ENCODE measurements at places on chromosomes 2 and 18.
A peak's percentile ranks its signal among the peaks of the same experiment; 100 is the strongest.

- DNase-seq = no peak
Observed at GRCh38 chr2:4745056-4745991, 946.9 kb upstream of the SOX11 start.

DNA sequence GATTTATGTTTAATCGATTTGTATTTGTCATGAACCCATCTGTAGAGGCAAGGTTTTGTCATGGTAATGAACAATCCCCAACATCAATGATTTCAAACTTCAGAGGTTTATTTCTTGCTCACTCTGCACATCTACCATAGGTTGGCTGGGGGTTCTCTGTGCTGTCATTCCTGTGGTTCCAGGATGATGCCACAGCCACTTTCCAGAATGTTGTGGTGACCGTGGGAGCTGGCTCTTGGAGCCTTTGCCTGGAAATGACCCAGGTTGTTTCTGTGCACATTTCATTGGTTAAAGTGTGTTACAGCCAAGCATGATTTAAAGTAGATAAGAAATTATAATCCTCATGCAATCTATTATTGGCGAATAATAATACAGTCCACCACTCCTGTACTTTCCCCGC is 28.2 kb upstream of the EPAS1 start:
- peak; percentile 15 for DNase-seq

- DNase-seq = no peak
Observed at GRCh38 chr18:26228562-26229260, 2.5 kb downstream of the TAF4B start.

- DNase-seq = no peak
Observed at GRCh38 chr2:32905270-32905669, 41.5 kb upstream of the LTBP1 start.

- no peak for DNase-seq
Observed at GRCh38 chr18:75230163-75231052, 19.8 kb downstream of the TSHZ1 start.

DNA sequence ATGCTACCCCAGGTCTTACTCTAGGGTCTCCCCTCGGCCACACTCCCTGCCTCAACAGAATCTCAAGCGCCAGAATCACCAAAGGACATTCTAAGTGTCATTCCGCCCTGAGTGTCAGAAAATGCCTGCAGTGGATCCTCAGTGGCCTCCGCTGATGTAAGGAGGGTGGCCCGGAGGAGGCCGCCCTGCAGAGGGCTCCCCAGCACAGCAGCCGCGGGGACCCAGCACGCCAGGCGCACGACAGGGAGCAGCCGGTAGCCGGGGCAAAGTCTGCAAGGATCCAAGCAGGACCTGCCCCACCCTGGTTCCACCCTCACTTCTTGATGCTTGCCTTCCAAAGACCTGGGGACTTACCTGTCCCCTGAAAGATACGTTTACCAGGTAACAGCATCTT is 54.2 kb upstream of the ID2 start:
- DNase-seq = no peak

GRCh38 chr18:51767293-51767692 is 569.8 kb upstream of the MEX3C start:
- DNase-seq = no peak

DNA sequence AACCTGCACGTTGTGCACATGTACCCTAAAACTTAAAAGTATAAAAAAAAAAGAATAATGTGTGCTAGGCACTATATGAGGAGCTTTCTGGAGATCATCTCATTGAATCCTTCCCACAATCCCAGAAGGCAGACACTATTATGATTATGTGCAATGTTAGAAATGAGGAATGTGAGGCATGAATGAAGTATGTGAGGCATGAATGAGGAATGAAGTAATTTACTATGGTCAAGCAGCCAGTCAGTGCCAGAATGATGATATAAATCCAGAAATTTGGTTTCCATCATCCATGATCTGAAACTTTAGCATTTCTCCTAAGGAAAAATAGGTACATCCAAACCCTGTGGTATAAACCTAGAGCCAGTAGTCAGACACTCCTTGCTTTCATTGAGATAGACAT is 42.0 kb downstream of the CCDC148 start:
- DNase-seq = peak; percentile 65

GRCh38 chr2:49154140-49154539 is at the start of gene FSHR:
Gene FSHR (minus strand): TSS chr2:49154515. CDS start chr2:49154417, 98 bp downstream.
- DNase-seq = no peak

DNA sequence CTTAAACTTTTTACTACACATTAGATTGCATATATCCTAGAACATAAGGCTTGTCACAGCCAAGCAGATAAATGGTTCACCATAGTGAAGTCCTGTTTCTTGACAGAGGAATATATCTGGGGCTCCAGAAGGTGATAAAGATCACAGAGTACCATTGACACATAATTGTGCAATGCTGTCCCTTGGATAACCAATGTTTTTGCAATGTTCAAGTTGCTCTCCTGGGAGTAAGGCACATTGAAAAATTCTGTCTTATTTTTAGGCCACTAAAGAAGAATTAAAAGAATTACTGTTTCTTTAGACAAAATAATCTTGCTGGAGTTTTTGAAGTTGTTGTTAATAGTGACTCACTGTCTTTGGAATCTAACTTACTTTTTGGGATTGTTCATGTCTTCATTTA is 1132.8 kb downstream of the LRP1B start:
- peak; percentile 18 for DNase-seq

DNA sequence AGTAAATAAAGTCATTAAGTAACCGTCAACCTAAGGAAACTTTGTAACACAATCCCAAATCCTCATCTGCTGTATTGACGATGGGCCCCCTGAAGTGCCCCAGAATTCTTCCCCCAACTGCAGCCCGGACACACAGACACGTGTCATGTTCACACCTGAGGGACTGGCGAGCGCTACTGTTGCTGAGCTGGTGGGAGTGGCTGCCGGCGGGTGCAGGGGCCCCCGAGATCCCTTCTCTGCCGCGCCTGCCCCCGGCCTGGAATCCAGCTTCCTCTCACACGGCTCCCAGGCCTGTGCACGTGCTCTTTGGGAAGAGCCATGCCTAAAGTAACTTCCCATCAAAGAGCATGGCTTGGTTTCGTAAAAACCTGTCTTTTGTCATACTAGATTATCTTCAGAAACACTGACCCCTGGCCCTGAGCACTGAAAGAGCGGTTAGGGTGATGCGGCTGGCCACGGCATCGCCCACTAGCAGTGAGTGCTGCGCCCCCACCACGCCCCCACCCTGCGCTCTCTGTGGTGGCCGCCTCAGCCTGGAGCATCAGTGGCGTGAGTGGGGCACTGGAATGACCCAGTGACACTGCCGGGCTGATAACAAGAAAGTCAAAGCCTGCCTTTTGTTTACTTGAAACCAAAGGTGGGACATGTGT is 56.0 kb downstream of the ADI1 start:
- DNase-seq = no peak

DNA sequence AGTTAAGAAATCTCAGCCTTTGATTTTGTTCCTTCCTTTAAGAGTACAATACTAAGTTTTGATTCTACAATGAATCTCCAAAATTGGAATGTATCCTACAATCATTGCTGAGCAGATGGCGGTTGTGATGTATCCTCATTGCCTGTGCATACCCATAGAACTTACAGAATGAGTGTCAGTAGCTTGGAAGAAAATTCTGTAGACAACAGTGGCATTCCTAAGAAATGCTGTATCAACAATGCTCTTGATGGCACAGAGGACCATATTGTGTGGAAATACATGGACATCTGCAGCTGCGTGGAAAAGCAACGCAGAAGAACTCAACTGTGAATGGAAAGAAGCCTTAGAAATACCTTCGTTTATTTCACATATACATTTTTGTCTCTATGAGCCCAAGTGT is 30.2 kb downstream of the GAREM1 start:
- no peak for DNase-seq

GRCh38 chr2:36058076-36058475 is 297.5 kb upstream of the CRIM1 start:
- no peak for DNase-seq

GRCh38 chr2:3650140-3650920 is 7.7 kb upstream of the ALLC start:
- DNase-seq = no peak

- peak; percentile 60 for DNase-seq
Observed at GRCh38 chr2:33442528-33443079, 33.8 kb upstream of the RASGRP3 start.

- no peak for DNase-seq
Observed at GRCh38 chr2:119684518-119684917, 5.5 kb downstream of the TMEM177 start.

DNA sequence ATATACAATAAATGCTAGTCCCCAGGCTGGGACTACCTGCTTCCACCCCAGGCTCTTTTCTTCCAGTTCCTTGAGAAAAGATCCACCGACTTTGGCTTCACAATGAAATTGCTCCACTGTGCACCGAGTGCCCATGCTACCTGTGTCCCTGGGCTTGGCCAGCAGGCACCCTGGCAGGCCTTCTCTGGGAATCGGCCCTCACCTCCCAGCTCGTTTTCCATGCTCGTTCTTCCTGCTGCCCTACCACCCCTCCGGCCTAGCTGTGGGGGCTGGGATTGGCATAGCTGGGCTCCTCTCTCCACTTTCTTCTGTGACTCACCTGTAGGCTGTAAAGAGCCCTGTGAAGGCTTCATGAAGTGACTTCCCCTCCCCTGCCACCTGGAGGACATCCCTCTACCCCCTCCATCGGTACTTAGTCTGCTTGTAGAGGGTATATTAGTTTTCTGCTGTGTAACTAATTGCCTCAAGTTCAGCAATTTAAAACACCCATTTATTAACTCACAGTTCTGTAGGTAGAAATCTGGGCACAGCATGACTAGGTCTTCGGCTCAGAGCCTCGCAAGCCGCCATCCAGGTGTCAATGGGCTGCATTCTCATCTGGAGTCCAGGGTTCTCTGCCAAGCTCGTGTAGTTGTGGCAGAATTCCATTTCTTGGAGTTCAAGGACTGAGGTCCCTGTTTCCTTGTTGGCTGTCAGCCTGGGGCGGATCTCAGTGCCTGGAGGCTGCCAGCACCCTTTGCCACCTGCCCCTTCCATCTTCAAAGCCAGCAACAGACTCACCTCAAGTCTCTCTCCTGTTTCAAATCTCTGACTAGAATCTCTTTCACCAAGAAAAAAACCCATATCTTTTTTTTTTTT is 57.6 kb downstream of the DPYSL5 start:
- DNase-seq = no peak

GRCh38 chr18:50405582-50406271 is 30.9 kb downstream of the SKA1 start:
- DNase-seq = no peak

- DNase-seq = no peak
Observed at GRCh38 chr18:37368110-37368954, 197.3 kb downstream of the CELF4 start.

GRCh38 chr2:11446733-11447248 is 19.2 kb downstream of the E2F6 start:
- DNase-seq = peak; percentile 82

DNA sequence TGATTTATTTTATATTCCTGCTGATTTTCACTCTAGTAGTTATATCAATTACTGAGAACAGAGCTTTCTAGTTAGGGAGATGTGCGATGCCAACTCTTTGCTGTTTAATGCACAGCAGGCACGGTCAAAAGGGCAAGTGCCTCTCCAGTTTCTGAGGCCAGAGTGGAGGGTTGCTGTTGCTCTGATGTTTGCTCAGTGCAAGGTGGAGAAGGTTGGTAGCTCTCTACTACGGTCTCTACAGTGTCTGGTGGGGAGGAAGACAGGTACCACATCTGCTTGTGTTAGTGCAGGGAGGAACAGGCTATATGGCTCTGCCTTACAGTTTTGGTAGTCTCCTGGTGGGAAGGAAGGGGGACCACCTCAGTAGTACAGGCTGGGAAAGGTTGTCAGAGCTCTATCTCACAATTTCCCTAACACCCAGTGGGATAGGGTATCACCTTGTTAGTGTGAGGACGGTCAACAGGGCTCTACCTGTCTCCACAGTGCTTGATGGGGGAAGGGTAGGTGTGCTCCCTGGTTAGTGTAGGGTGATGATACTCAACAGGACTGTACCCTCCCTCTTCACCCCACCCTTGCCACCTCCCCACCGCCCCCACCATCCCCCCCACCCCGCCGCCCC is 85.9 kb downstream of the FANCL start:
- DNase-seq = no peak

- DNase-seq = no peak
Observed at GRCh38 chr2:205199165-205199850, 483.0 kb upstream of the NRP2 start.

DNA sequence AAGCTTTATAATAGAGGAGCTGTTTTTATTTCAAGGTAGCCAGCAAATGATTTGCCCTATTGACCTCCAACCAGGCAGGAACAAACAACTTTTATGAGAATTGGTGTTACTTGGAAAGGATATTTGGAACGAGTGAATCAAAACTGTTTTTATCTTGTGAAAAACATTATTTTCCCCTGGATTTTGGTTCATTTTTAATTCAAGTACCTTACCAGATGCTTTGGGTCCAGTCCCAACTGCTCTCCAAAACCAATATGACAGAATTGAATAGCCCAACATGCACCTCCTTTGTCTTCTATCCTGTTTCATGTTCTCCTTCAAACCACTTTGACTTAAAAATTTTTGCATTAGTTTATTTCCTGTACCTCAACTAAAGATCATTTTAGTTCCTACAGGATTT is 178.6 kb upstream of the RBMS1 start:
- no peak for DNase-seq

GRCh38 chr18:21703241-21703820 is 1.2 kb downstream of the ABHD3 start:
- no peak for DNase-seq

- no peak for DNase-seq
Observed at GRCh38 chr2:222430681-222431080, 6.3 kb downstream of the SGPP2 start.

DNA sequence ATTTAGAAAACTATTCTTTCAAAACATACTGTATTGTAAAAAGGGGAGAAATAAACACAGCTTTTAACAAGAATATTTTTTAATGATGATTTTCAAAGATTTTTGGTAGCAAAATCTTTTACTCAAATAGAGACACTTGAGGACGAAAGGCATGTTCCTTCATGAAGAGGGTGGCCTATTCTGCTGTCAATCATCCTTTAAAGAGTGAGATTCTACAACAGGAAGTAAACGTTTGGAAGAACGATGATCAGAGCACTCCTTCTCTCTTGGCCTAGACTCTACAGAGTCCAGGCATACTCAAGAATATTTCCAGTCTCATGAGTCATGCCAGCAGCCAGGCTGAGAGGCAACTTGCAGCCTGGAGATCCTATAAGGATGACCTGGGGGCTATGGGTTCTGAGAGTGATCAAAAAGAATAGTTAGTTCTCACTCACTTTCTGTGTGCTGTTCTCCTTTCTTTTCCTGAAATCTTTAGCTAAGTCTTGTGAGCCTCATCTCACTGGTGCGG is 62.4 kb upstream of the TCF4 start:
- peak; percentile 6 for DNase-seq

- no peak for DNase-seq
Observed at GRCh38 chr2:30910686-30911085, 103.4 kb upstream of the CAPN13 start.

DNA sequence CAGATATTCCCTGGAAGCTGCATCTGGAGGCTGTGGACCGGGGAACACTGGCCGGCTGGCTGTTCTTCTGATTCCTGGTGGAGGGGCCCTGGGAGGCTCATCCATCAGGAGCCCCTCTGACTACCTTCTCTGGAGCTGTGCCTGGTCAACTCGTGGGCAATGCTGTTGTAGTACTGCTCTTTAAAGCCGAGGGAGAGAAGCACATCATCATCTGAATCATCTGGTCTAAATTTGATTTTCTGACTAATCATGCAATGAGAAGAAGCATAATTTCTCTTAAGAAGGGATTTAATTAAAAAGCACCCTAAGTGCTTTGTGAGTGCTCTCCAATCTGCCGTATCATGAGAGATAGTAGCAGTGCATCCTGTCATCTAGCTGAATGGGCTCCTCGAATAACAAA is 229.5 kb downstream of the FHOD3 start:
- no peak for DNase-seq

Measured in adipocyte (in vitro differentiated cells).